ENCODE measurements at places on chromosomes 11 and 22.

DNA sequence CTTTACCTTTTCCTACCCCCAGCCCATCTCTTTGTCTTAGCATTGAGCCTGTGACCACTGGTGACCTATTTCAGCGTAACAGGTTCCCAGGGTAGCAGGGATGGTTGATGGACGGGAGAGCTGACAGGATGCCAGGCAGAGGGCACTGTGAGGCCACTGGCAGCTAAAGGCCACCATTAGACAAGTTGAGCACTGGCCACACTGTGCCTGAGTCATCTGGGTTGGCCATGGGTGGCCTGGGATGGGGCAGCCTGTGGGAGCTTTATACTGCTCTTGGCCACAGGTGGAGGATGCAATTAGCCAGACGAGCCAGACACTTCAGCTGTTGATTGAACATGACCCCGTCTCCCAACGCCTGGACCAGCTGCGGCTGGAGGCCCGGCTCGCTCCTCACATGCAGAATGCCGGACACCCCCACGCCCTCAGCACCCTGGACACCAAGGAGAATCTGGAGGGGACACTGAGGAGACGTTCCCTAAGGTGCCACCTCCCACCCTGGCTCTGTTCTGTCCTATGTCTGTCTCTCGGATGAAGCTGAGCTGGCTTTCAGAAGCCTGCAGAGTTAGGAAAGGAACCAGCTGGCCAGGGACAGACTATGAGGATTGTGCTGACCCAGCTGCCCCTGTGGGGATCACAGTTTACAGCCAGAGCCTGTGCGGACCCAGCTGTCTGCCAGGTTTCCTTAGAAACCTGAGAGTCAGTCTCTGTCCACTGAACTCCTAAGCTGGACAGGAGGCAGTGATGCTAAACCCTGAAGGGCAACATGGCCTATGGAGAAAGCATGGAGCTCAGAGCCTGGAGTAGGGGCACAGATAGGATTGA is 29.8 kb downstream of the PIK3IP1 start:
- DNase-seq = no peak

- DNase-seq = no peak
These were observed 63.4 kb downstream of the CACNG2 start for GRCh38 chr22:36640106-36640672.

GRCh38 chr22:45007391-45008185 is 2.2 kb downstream of the PHF21B start:
- DNase-seq = no peak

DNA sequence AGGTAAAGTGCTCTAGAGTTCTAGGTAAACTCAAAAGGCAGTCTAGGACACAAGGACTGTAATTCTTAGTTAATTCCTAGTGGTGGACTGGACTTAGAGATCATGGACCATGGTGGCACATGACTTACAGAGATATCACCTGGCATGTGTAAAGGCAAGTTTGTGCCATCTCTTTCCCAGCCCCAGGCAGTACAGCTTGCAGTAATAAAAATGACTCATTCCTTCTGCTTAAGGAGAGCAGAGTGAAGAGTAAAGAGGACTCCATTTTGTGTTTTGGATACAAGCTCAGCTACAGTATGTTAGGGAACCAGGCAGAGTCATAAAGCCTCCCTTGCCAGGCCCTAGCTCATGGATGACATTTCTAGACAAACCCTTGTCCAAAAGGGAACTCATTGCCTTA is 629.9 kb downstream of the JRKL start:
- no peak for DNase-seq

GRCh38 chr11:95499516-95500135 is 268.6 kb upstream of the SESN3 start:
- no peak for DNase-seq

DNA sequence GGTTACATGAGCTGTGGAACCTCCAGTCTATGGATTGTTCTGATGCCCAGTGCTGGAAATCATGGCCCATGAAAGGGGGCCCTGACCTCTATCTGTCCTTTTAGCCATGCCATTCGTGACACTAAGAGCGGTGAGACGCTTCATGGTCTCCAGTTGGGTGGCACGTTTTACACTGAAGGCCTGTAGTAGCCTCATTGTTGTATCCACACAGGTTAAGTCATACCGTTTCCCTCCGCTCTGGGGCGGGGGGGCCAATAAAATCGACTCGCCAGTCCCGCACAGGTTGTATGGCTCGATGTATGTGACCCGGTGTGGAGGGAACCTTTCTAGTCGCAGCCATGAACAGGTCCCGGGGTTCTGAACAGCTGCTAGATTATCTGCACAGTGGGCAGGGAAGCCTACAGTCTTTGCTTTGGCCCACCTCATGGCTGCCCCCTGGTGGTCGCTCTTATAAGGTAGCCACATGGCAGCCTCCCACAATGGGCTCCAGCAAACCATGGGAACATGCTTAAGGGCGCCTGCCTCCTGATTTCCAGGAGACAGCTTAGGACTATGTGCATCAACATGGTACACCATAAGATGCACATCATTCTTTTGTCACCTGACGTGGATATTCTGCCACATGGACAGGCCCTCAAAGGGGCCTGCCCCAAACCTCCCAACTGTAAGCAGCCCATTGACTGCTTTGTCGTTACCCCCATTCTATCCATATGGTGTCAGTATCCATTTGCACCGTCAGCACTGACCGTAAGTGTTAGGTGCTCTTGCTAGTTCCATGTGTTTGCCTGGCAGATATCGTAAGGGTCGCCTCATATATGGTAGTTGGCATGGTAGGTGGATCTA is 19.7 kb upstream of the APOL3 start:
- no peak for DNase-seq

GRCh38 chr22:31098632-31099110 is 8.7 kb downstream of the SELENOM start:
- DNase-seq = no peak

GRCh38 chr11:122093731-122094275 is 22.2 kb downstream of the BLID start:
- no peak for DNase-seq

DNA sequence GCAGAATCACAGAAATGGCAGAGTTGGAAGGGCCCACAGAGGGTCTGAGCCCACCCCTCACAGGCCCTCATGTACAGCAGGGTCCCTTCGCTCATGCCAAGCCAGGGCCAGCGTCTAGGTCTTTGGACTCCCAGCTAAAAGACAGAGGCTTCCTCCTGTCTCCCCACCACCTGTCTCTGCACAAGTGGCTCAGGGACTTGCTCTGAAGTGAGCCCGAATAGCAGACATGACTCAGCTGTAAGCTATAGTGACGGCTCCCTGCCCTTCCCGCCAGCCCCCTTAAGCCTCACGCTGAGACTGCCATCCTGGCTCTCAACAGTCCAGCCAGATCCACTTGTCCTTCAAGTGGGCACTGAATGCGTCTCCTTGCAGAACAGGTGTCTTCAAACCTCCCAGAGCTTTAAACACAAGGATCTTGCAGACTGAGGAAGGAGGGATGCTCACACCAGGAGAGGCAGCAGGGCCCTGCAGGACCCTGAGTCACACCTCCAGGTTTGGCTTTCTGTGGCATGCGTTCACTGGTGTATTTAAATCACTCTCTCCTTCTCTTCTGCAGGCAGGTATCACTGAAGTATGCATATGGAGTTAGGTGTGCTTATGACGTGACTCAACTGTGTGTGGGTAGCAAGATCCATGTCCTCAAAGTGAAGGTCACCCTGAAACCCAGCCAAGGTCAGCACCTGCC is 154.9 kb downstream of the CACNA1I start:
- DNase-seq = no peak

- DNase-seq = no peak
These were observed 813.1 kb upstream of the CCDC179 start for GRCh38 chr11:23673366-23673765.
